ENCODE measurements at places on chromosomes 12 and 14. TPM values are rescaled to one million over a fixed set of nuclear protein-coding genes. Genes with fewer than 3 reads are reported as not detected.

ABCD2 gene
- total RNA-seq: not detected

MYO1H gene
- total RNA-seq: 0.51 TPM

GARIN6 gene
- not detected for total RNA-seq

TBC1D30 gene
- total RNA-seq: 3.0 TPM

MMP17 gene
- total RNA-seq: 0.49 TPM

PAPOLA gene
- total RNA-seq: 297 TPM

TAS2R43 gene
- 1.2 TPM for total RNA-seq

ASIC1 gene
- total RNA-seq: 5.7 TPM

CLEC6A gene
- total RNA-seq: not detected

CD163L1 gene
- 1.1 TPM for total RNA-seq

RNASE8 gene
- total RNA-seq: not detected

ACRBP gene
- 5.0 TPM for total RNA-seq

IPO8 gene
- 93.3 TPM for total RNA-seq

AKAP3 gene
- total RNA-seq: 3.3 TPM

SLC10A1 gene
- total RNA-seq: not detected

NKX2-8 gene
- not detected for total RNA-seq

RDH16 gene
- 0.98 TPM for total RNA-seq

POTEM gene
- not detected for total RNA-seq

TMEM106C gene
- total RNA-seq: 83.9 TPM

PNMA1 gene
- 52.7 TPM for total RNA-seq

GPRC5D gene
- total RNA-seq: not detected

KRT80 gene
- 0.20 TPM for total RNA-seq

KLHL33 gene
- total RNA-seq: 0.04 TPM

TRAF3 gene
- total RNA-seq: 26.6 TPM

CBLN3 gene
- total RNA-seq: 1.9 TPM

RTL1 gene
- total RNA-seq: 159 TPM

OTUB2 gene
- 7.0 TPM for total RNA-seq

SYT1 gene
- total RNA-seq: 4.2 TPM

TSPAN19 gene
- not detected for total RNA-seq

AMDHD1 gene
- 0.41 TPM for total RNA-seq

SLC17A8 gene
- 1.2 TPM for total RNA-seq

MIP gene
- total RNA-seq: not detected

CISTR gene
- not detected for total RNA-seq

IAPP gene
- not detected for total RNA-seq

GPR132 gene
- total RNA-seq: 0.69 TPM

GLI1 gene
- 0.91 TPM for total RNA-seq

OAS2 gene
- total RNA-seq: not detected

LRRC10 gene
- total RNA-seq: not detected

SLC6A13 gene
- 0.60 TPM for total RNA-seq

CIDEB gene
- 1.9 TPM for total RNA-seq

CCDC38 gene
- total RNA-seq: not detected

Data from progenitor cell of endocrine pancreas (in vitro differentiated cells).